ENCODE measurements at places on chromosomes 5 and 9. TPM values are rescaled to one million over a fixed set of nuclear protein-coding genes. Genes with fewer than 3 reads are reported as not detected.

Gene STKLD1
- 5.2 TPM for polyA plus RNA-seq

Gene TMEM8B
- polyA plus RNA-seq, result 13.3 TPM

Gene SAXO1
- polyA plus RNA-seq, result 0.24 TPM

Gene FOXD4L5
- not detected for polyA plus RNA-seq

Measured in adrenal gland (tissue), 19 donors.